ENCODE measurements at places on chromosomes 12 and 14. TPM values are rescaled to one million over a fixed set of nuclear protein-coding genes. Genes with fewer than 3 reads are reported as not detected.

Gene IFI27L2
- total RNA-seq = 8.8 TPM

Gene ZBTB39
- 6.4 TPM for total RNA-seq

Gene CLEC14A
- total RNA-seq = 42.2 TPM

Gene PIANP
- total RNA-seq = 1.6 TPM

Gene SLC6A15
- 7.9 TPM for total RNA-seq

Gene ERBB3
- 147 TPM for total RNA-seq

Gene ENDOU
- 16.4 TPM for total RNA-seq

DNA sequence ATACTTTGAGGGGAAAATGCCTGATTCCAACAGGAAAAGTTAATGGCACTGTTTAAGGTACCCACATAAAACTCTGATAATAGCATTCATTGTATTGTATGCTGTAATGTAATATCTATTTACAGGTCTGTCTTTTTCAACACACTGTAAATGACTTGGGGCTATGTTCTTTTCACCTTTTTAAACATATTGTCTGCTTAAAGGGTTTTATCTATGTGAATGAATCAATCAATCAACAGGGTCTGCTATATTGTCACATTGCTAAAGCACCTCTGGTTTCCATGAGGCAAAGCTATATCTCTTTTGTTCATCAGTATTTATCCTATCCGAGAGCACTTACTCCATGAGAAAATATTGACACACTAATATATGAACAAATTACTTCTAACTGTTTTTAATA, 288.0 kb downstream of the SLC6A15 start:
- no peak for DNase-seq

DNA sequence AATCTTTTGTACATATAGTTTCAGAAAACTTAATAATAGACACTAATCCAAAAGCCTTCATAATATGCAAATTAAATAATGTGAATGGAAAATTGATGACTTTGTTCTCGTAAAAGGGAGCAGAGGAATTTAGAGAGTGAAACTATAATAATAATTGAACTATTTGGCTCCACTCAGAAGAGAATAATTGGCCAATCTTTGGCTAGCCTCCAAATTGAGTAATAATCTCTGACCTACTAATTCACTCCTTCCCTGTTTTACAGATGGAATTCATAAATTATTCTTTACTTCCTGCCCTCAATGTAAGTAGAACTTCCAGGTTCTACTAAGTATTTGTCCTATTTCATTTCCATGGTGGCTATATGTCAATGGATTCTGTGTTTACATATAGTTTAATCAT, 15.8 kb downstream of the TRIM9 start:
- no peak for DNase-seq

GRCh38 chr12:119375883-119376190, 41.3 kb downstream of the CCDC60 start:
- DNase-seq = peak; percentile 27

DNA sequence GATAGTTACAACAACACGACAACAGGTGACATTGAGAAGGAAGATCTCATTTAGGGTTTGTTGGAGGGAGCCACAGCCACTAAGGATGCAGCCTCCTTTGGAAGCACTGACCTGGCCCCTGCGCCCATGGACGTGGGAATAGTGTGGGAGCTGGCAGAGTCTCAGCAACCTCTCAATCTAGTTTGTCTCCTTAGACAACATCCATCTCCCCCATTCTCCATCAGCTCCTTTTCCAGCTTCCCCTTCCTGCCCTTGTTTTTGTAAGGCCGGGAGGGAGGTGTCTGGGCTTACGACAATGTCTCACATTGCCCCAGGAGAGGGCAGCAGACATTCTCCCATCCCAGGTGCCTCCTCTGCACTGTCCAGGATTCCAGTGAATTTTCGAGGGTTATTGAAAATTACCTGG, 170.2 kb upstream of the PZP start:
- no peak for DNase-seq

GRCh38 chr14:103378038-103378854, 7.0 kb upstream of the MARK3 start:
- no peak for DNase-seq

DNA sequence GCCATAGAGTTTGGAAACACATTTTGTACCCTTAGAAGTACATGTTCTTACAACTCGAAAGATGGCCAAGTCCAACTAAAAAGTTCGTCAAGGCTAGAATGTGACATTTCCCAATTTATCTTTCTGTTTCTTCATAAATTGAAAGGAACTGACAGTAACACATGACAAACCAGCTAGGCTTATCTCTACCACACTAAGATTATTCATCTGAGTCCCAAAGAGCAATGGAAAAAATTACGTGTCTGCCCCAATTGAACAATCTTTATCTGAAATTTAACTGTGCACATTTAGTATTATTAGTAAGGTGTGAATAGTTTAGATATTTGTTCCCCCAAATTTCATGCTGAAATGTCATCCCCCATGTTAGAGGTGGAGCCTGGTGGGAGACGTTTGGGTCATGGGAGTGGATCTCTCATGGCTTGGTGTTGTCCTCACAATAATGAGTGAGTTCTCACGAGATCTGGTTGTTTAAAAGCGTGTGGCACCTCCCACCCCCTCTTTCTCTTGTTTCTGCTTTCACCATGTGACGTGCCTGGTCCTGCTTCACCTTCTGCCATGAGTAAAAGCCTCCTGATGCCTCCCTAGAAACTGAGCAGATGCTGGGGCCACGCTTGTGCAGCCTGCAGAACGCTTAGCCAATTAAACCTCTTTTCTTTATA, 13.3 kb downstream of the CPM start:
- no peak for DNase-seq

GRCh38 chr14:106044949-106045596, 518.7 kb downstream of the TMEM121 start:
- no peak for DNase-seq

DNA sequence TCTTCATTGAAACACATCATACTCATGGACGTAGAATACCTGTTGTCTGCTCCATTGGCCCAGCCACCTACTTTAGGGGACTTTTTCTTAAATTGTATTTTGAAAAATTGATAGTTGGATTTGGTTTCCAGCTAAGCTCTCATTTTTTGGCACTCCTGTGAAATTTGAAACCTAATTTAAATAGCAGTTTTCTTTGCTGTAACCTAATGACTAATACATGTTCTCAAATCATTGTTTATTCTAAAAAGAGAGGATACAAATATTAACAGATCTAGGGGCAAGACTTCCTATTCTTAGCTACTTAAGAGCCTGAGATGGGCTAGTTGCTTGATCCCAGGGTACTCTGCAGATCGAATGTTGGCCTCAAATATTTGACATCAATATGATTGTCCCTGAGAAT, 78.9 kb downstream of the PLEKHA5 start:
- no peak for DNase-seq

DNA sequence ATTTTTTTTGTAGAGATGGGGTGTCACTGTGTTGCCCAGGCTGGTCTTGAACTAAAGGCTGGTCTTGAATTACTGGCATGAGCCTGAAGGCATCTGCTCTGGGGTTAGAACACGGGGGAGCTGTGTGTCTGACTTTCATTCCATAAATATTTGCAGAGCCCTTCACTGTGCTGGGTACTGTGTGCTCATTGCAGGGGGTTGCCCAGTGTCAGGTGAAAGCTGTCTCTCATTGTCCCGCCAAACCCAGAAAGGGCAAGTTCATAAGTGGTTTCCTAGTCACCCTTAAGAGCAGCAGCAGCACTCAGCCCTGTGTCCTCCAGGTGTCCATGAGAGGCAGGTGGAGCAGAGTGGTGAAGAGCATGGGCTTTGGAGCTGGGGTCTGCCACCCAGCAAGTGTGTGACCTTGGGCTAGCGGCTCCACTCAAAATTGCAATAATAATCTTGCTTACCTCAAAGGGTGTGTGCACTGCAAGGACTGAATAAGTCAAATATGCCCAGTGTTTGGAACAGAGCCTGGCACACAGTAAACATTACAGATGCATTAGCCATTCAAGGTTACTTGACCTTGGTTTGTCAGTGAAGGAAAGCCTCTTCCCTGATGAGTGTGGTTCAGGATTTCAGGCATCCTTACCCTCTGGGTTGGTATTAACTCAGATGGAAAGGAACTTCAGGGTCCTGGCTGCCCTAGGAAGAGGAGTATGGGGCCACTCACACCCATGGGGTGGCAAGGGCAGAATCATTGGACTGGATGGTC, 4.4 kb upstream of the SMIM41 start:
- no peak for DNase-seq
